NCI-H524 (cell line): ENCODE measurements at places on chromosomes 3 and 15.

- no peak for DNase-seq
These were observed 152.9 kb downstream of the MECOM start for GRCh38 chr3:169510693-169511010.

DNA sequence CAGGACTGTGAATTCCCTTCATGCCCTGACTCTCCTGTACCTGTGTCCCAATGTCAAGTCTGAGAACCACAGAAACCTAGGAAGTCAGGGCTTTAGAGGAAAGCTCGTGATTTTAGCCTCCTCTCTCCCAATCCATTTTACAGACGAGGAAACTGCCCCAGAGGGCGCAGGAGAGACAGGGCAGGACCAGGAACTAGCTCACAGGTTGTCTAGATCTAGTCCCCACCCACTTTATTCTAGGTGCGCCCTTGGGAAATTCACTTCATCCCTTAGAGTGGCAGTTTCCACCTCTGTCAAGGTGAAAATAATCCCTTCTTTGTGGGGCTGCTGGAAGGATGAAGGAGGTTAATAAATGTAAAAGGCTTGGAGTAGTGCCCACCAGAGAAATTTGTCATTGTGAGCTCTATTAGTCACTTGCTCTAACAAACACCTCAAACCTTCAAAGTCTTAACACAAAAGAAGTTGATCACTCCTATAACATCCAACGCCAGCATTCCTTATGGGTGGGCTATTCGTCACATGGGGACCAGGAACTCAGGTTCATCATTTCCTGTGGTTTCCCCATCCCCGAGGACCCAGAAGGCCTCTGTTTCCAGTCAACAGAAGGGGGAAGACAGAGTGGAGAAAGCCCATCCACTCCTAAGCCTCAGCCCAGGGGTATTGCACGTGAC is 282.3 kb downstream of the XXYLT1 start:
- no peak for DNase-seq

DNA sequence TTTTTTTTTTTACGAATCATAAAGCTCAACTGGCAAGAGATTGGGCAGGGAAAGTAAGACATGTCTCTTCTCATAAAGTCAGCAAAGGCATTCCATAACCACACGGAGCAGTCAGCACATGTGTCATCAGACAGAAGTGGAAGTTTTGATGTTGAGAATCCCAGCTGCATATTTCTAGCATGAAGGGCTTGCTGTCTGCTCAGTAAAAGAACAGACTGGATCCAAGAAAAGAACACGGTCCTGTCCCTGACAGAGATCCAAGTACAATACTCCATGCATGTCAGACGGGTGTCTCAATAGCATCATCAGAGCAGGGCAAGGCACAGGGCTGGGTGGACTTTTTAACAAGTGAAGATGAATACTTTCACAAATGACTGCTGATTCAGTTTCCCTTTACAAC is 38.2 kb downstream of the ABI3BP start:
- no peak for DNase-seq

DNA sequence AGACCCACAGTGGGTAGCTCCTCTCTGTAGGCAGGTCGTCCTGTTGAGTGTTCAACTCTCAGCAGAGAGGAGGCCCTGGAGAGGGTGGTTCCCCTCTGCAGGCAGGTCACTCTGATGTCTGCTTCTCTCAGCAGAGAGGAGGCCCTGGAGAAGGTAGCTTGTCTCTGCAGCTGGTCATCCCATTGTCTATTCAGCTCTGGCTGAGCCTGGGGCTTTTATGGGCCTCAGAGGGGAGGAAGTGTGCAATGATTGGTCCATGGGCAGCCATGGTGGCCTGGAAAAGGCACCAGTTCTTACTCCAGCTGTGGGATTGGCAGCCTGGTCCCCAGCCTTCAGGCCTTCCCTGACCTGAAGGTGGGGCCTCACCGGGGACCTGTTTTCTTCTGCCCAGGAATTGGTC is 52.9 kb downstream of the PPCDC start:
- no peak for DNase-seq

DNA sequence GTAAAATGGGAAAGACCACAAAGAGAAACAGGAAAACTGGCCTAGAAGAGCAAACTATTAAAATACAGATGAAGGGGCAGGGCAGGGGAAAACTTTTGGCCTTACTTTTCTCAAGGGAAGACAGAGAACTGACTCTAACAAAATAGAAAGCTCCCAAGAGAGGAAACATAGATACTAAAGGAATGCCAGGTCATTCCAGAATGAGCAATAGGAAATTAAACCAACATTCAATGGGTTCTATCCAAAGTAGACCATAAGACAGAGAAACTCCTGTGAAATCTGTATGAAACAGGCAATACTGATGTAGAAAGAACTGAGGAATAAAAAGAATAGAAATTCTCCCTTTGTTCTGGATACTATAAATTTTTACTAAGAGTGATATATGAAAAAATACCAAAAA is 491.8 kb downstream of the MECOM start:
- no peak for DNase-seq

DNA sequence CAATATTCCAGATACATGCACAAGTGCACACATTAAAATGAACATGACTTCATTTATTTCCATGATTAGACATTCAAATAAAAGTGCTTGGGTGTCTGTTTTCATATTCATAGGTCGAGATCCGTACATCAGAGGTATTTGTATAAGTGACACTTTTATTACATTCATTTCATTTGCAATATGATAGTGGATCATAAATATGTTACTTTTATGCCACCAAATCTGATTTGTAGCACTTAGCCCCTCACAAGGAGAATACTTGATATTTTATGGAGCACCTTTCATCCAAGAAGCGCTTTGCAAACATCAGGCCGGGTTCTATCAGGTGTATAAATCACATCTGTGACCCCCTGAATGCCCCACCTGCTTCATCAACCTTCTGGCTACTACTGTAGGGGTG is 100.6 kb downstream of the TOP2B start:
- DNase-seq: no peak

- DNase-seq: peak; percentile 90
These were observed 24.3 kb downstream of the TRPM1 start for GRCh38 chr15:31077181-31077580.

DNA sequence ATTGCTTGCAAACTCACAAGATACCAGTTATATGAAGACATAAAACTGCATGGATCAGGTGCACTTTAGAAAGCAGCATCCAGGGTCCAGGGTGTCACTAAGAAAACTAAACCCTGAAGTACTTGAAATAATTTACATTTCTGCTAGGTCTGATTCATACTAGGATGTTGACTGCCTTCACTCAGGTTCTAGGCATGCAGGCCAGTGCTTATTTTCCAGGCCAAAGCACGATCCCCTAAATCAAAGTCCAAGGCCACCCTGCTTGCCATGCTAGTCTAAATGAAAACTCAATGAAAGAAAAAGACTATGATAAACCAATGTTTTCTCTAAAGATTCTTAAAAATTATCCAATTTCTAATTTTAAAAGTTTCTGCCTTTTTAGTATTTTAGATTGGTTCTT is 49.4 kb downstream of the GREM1 start:
- DNase-seq: no peak

DNA sequence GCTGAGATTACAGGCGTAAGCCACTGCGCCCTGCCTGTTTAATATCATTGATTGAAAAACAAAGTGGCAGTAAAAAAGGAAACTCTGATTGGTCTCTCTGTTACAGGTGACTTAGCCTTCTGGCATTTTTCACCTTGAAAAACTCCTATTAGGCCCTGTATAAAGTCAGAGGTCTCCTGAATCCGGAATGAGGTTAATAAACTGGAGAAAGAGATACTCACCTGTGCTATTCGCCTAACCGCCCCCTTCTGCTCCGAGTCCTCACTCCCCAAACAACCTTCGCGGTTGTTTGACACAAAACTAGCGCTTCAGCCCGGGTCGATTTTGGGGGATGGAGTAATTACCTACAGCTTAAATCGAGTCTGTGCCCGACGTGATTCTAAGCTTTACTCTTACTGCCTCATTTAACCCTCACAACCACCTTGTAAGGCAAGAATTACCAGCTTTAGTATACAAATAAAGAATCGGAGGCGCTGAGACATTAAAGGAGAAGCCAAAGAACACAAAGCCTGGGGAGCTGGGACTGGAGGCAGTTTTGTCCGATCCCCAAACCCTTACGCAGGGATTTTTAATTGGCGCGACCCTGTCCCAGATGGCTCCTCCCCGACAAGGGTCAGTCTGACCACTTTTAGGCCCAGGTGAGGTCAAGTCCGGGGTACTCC is 441 bp downstream of the CEP70 start:
- no peak for DNase-seq

GRCh38 chr15:60821462-60822061 is 342.6 kb upstream of the ICE2 start:
- DNase-seq: peak; percentile 6

- no peak for DNase-seq
These were observed 192.6 kb upstream of the PRICKLE2 start for GRCh38 chr3:64417816-64418215.

DNA sequence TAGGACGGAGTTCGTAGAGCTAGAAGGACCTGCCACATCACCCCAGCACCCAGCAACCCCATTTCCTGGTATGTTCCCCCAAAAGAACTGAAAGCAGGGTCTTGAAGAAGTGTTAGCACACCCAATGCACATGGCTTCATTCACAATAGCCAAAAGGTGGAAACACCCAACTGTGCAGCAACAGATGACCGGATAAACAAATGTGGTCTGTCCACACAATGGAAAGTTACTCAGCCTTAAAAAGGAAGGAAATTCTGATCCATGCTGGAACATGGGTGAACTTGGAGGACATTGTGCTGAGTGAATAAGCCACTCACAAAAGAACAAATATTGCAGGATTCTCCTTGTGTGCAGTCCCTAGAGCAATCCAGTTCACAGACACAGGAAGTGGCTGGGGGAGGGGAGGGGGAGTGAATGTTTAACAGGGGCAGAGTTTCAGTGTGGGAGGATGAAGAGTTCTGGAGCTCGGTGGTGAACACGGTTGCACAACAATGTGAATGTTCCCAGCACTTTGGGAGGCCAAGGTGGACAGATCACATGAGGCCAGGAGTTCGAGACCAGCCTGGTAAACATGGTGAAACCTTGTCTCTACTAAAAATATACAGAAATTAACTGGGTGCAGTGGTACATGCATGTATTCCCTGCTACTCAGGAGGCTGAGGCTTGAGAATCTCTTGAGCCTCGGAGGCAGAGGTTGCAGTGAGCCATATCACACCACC is 157.5 kb downstream of the NUP210 start:
- no peak for DNase-seq

- DNase-seq: no peak
These were observed 509.0 kb upstream of the GOLIM4 start for GRCh38 chr3:168604767-168605166.

- DNase-seq: no peak
These were observed 54.3 kb downstream of the SLC30A4 start for GRCh38 chr15:45468294-45468693.

DNA sequence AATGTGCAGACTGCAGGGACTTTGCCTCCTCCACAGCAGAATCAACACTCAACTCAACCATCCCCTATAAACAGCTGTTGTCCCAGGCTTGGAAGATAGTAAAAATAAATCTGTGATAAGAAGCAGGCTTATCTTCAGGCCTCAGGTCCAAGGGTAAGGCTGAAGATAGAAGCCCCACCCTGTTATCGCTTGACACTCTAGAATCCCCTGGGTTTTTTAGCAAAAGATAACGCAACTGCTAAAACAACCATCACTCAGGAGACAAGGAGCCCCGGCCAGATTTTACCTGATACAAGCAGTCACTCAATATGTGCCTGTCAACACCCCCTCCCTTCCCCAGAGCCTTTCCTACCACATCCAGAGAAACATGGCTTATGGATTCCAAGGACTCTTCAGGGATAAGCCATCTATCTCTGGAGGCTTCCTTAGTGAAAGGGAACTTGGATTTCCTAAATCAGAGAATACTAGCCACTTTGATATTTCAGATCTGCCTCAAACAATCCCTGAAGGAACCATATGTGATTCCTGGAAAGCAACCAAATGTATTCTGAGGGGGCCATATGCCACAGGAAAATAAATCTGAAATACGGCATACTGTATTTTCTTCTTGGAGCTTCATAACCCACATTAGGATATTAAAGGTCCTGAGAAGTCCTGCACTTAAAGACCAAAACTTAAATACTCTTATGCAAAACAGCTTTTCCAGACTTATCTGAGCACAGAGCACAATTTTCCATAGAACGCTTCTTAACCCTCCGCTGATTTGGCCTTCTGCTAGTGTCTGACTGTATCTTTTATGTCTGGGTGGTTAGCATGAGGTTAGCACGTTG is 60.4 kb downstream of the LYZL4 start:
- peak; percentile 53 for DNase-seq
